ENCODE measurements at places on chromosomes 5 and 9.

GRCh38 chr5:57929271-57929670, 446.7 kb upstream of the ACTBL2 start:
- DNase-seq = no peak

- DNase-seq = no peak
Measured at GRCh38 chr5:139068494-139069151, 129.5 kb downstream of the SIL1 start.

DNA sequence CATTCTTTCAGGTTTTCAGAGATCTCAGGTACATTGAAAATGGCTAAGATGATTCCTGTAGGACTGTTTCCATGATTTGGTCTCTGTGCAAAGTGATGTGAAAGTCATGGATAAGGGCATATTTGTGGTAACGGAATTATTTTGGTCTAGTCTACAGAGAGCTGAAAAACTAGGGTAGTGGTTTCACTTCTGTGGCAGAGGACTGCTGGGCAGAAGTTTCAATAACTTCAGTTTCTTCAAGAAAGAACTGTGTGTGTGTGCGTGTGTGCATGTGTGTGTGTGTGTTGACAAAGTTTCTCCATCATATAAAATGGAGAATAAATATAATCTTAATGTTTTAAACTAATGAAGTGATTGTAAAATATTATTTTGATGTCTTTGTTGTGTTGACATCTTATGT, 4.3 kb downstream of the CNOT8 start:
- no peak for DNase-seq

GRCh38 chr5:37889612-37890317, 49.9 kb upstream of the GDNF start:
- DNase-seq = no peak

- no peak for DNase-seq
Measured at GRCh38 chr5:71923755-71924154, 183.5 kb upstream of the MAP1B start.

- no peak for DNase-seq
Measured at GRCh38 chr9:122370869-122371755, at the start of gene PTGS1. TSS of gene PTGS1 (plus strand) at chr9:122371024. CDS start at chr9:122371085, 61 bp downstream.

- no peak for DNase-seq
Measured at GRCh38 chr5:54956922-54957321, 28.5 kb downstream of the ESM1 start.

Data from SW 1271 (cell line).